ENCODE measurements at places on chromosomes 5 and 9.

GRCh38 chr9:88745276-88746001 lies 210.5 kb downstream of the NXNL2 start:
- no peak for DNase-seq

- DNase-seq: no peak
Observed at GRCh38 chr9:85658716-85659115, 83.0 kb downstream of the AGTPBP1 start.

GRCh38 chr5:170204202-170204601 lies 28.6 kb upstream of the C5orf58 start:
- no peak for DNase-seq

DNA sequence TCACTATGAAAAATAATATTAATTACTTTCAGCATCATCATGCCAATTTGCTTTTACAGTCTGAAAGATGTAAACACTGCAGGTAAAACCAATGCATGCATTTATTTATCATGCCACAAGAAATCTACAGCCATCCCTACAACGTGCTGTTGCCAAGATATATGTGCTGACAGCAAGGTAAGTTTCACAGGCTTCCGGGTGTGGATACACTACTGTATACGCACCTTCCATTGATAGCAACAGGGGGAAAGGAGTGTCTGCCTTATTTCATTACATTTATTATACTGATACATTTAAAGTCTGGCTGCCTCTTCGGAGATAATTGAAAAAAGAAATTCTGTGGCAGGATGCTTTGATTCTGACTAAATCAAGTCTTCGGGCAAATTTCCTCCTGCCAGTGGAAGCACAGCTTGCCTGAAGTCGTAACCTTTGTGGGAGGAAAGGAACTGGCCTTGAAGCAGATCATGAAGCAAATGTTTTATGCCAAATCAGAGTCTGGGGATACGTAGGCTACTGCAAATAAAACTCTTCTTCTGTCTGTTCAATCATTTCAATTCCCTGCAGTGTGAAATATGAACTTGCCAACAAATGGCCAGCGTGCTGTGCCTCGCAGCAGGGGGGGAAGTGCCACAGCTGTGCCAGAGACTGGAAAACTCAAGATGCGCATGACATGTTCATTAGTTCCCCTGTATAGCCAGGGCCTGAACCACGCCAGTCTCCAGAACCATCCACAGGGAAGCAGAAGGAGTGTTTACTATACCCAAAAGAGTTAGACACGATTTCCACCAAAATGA lies 268.1 kb downstream of the EFNA5 start:
- DNase-seq: no peak

DNA sequence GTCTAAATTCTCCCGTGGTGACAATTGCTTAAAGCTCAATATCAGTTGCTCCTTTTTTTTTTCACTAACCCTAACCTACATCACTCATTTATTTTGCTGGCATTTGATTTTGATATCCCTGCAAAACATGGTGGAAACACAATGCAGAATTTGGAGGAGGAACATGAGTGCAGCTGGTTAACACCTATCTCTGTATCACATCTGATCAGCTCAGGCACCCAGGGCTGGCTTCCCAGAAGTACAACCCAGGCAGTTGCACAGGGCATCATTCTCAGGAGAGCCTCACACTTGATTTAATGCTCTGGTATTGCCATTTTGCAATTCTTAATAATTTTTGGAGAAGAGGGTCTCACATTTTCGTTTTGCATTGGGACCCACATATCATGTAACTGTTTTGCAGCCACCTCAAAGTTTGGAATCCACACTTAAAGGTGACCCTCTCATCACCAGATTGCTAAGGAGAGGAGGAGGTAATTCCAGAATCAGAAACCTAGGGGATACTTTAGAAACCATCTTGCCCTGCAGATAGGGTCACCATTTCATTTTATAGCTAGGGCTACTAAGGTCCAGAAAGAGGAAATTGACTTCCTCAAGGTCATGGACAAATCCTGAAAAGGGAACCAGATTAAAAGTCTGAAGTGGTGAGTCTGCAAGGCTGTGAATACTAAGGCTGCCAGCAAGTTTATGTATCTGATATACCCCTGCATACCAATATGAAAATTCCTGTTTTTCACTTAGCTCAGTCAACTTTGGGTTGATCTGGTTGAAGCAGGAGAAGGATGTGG lies 19.3 kb upstream of the ADAM19 start:
- no peak for DNase-seq

- no peak for DNase-seq
Observed at GRCh38 chr5:51990241-51990640, 607.0 kb downstream of the ISL1 start.

GRCh38 chr9:120702075-120702474 lies 12.2 kb downstream of the MEGF9 start:
- no peak for DNase-seq

DNA sequence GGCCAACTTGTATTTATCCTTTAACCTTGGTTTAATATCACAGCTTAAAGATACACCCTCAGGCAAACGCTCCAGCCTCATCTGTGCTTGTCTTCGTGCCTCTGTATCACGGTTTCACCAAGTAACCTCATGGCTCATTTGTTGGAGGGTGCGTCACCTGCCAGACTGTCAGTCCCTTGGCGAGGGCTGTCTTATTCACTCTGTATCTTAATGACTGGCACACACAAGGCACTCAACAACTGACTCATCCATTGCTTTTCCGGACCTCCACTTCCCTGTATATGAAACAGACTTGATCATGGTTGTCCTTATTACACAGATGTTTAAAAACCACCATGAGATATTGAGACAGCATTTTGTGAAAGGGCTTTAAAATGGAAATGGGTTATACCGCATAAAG lies 28.0 kb downstream of the LCP2 start:
- peak; percentile 84 for DNase-seq

DNA sequence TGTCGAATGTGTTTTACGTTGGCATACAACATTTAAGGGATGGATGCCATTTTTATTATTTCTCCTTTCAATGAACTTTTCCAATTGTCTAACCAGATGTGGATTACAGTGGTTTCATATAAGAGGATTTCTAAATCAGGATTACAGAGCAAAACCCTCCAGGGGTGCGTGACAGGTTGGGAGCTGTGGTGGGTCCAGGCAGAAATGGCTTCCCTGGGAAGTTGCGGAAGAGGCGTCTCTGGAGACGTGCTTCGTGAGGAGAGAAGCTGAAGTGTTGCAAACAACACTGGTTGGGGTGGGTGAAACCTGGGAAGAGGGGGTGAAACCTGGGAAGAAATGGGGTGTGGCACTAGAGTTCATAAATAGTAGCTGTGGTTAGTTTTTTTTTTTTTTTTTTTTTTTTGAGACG lies 4.5 kb upstream of the RPL26L1 start:
- DNase-seq: no peak

GRCh38 chr9:100673249-100673648 lies 95.4 kb downstream of the CAVIN4 start:
- no peak for DNase-seq

DNA sequence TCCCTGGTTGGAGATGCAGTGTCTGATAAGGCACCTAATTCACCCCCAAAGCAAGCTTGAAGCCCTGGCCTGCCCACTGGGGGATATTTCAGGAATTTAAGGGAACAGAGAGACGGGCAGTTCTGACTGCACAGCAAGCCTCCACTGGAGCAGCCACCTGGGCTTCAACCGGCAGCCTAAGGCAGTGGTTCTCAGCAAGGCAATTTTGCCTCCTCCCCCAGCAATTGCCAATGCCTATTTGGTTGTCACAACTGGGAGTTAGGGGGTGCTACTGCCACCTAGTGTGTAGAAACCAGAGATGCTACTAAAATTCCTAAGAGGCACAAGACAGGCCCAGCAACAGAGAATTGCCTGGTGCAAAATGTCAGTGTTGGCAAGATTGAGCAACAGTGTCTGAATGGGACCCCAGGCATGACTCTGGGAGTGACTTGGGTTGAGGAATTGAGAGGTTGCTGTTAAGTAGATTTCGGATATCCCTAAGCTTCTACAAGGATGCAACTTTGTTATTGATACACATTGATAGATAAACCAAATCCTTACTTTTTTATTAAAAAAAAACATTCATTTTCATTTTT lies 58.7 kb upstream of the CTSL start:
- DNase-seq: no peak

GRCh38 chr5:32686799-32687498 lies 24.2 kb upstream of the NPR3 start:
- no peak for DNase-seq

DNA sequence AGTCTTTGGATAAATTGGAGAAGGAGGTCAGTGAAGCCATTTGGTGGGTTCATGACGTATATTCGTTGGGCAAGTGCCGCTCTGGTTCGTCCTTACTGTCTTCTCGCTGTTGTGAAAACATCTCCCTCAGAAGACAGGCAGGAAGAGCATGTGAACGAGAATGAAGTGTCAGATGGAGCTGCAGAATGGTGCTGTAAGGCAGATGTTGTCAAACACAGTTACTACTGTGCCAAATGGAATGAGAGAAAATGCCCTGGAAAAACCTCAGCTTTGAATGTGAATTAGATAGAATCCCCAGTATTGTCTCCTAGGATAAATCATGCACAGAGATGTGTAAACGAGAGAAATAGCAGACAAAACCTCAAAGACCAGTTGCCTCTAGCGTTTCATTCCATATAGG lies 121.5 kb downstream of the CAMK4 start:
- no peak for DNase-seq

GRCh38 chr5:96873449-96873848 lies 2.9 kb upstream of the ERAP2 start:
- no peak for DNase-seq

- no peak for DNase-seq
Observed at GRCh38 chr5:179753971-179754370, 21.3 kb downstream of the MAML1 start.

- DNase-seq: no peak
Observed at GRCh38 chr9:38337181-38337580, 55.3 kb upstream of the ALDH1B1 start.

- no peak for DNase-seq
Observed at GRCh38 chr5:159453209-159453608, 122.9 kb upstream of the IL12B start.

DNA sequence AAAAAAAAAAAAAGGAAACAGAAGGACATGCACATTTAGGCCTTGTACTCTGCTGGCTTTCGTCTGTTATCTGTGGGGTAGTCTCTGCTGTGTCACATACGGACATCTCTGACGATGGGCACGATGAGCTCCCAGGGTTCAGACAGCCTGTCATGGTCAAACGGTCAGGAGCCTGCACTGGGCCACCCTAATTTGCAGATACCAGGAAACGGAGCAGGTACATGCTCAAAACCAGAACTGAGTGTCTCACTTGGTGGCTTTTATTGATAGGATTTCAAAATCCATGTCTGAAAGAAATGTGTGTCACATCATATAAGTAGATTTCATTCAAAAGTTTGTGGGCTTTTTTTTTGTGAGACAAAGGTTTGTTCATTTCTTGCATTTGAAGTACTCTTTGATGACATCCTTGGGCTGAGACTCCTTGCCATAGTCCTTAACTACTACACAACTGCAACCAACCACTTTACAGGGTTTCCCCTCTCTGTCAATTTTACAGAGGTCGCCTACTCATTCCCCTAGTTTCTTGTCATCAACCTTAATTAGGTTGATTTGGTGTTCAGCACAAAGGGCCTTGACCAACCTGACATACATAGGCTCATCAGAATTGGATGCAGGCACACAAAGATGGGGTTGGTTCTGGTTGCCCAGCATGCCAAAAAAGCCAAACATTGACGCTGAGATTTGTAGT lies 9.0 kb downstream of the CKMT2 start:
- DNase-seq: no peak

- no peak for DNase-seq
Observed at GRCh38 chr5:122673343-122673742, 101.5 kb upstream of the SNX2 start.

DNA sequence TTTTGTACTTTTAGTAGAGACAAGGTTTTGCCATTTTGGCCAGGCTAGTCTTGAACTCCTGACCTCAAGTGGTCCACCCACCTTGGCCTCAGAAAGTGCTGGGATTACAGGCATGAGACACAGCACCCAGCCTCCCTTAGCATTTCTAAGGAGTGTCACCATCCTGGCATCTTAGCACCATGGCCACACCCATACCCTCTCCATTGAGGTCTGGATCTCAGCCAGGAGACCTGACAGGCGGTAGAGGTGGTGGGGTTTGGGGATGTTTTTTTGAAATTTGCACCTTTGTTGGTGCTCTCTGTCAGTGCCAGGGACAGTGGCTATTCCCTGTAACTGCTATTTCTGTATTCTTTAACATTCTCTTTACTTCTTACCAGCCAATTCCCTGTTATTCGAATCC lies 72.5 kb downstream of the TRIM36 start:
- DNase-seq: no peak
